Stimulated activated CD4-positive, alpha-beta T cell treated with anti-CD3 and anti-CD28 coated beads, Interleukin-1b, Interleukin-23, amount 100 ng/mL, for 1 hour (primary cell): ENCODE measurements at places on chromosomes 5 and 9.
A peak's percentile ranks its signal among the peaks of the same experiment; 100 is the strongest.

DNA sequence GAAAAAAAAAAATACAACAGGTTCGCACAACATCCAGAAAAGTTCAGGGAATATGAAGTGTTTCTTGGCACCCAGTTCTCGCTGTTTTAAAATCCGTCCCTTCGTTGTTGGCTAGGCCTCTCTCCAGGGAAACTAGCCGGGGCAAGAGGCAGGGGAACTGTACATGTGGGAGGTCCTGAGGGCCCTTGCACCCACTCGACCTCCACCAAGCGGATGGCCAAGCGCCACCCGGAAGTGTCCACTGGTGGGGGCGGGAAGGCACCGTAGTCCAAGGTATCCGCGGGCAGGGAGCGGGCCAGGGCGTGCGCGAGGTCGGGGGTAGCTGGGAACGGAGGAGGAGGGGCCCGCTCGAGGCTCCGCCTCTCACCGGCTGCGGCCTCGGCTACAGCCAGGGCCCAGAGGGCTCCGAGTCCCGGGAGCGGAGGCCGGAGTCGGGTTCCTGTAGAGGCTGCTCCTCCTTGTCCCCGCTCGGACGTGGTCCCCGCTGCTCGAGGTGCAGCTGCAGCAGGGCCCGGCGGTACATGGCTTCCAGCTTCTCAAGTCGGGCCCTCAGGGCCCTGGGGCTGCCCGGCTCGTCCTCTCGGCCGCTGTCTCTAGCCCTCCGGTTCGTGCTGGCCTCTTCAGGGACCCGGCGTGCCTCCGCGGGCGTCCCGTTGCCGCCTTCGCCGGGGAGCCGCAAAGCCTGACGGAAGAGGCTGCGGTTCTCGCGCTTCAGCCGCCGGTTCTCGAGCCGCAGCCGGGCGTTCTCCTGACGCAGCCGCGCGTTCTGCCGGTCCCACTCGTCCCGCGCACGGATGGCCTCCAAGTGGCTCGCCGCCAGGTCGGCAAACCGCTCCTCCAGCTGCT lies 720 bp downstream of the TUSC1 start:
- DNase-seq: no peak

DNA sequence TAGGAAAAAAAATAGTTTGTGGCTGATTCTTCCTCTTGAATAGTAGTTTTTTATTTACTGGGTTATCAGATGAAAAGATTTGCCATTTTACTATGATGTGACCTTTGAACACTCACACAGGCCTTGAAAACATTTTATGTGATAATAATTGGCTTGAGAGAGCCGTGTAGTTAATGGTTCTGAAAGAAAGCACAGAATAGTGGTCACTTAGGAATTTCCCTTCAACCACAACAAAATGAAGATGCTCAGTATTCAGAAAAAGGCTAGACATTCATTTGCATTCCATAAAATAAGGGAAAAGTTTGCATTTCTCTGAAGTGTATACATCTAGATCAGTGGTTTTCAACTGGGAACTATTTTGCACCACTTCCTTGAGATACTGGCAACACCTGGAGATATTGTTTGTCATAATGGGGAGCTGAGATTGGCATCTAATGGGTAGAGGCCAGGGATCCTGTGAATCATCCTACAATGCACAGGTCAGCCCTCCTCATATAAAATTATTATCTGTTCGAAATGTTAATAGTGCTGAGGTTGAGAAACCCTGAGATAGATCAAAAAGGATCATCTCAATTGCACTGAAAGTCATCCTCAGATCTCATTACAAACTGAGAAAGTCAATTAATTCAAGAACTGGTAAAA lies 446.4 kb upstream of the CCNG1 start:
- no peak for DNase-seq

GRCh38 chr9:134811079-134811672 lies 69.4 kb upstream of the FCN2 start:
- no peak for DNase-seq

DNA sequence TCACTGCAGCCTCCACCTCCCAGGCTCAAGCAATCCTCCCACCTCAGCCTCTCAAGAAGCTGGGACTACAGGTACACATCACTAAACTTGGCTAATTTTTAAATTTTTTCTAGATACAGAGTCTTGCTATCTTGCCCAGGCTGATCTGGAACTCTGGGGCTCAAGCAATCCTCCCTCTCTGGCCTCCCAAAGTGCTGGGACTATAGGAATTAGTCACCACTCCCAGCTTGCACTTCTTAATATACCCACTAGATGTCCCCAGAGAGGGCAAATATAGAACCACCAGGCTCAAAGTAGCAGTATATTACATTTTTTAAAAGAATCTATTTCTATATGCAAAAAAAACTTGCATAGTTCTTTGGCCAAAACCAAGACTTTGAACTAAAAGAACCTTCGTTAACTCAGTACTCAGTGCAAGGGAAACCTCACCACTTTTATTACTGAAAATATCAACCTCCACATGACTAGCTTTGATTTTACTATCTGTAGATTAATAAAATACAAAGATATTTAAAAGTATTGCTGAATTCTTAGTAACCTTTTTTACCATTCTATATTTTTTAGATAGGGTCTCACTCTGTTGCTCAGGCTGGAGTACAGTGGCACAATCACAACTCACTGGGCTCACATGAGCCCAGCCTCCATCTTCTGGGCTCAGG lies 25.8 kb upstream of the HSD17B3 start:
- DNase-seq: peak; percentile 2

- no peak for DNase-seq
These were observed 63.6 kb upstream of the SARDH start for GRCh38 chr9:133801739-133802138.

DNA sequence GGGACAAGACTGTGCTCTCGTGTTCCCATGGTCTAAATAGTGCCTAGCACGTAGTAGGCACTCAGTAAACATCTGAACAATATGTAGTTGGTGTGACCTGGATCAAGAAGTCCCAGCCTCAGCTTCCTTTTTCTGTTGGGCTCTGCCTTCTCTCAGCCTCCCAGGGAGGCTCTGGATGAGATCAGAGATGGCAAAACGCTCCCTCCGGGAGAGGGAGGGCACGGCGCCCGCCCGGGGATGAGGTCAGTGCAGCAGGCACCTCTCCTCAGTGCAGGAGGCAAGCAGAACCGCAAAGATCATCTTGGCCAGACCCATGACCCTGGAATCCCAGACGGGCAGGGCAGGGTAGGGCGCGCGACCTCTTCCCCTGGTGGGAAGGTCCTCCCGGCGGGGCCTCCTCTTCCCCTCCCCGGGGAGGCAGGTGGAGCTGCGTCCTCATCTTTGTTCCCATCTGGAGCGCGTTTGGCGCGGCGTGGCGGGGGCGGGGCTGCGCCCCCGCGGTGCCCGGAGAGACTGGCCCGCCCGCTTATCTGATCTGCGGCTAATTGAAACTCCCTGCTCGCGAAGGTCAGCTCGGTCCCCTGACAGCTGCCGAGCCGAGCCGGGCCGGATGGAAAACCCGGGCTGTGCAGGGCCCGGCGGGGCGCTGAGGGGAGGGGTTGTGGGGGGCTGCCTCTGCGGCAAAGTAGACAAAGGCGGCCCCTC lies 60.9 kb downstream of the CXXC5 start:
- DNase-seq: no peak

DNA sequence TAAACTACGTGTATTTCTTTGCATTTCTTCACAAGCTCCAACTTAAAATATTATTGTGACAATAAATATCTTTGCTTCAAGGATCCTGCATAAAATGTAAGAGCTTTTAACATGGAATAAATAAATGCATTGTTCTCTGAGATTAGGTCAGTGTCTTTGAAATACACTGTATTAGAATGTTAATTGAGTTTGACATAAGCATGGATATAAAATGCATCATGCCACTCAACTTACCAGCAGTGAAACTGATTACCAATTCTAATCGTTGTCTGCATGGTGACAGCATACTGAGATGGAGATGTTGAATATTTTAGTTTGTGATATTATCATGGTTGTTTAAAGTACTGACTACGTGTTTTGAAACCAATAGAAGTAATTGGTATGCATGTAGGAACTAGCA lies 555.3 kb upstream of the ZNF608 start:
- DNase-seq: no peak

GRCh38 chr9:26061948-26062575 lies 383.8 kb upstream of the TUSC1 start:
- no peak for DNase-seq

DNA sequence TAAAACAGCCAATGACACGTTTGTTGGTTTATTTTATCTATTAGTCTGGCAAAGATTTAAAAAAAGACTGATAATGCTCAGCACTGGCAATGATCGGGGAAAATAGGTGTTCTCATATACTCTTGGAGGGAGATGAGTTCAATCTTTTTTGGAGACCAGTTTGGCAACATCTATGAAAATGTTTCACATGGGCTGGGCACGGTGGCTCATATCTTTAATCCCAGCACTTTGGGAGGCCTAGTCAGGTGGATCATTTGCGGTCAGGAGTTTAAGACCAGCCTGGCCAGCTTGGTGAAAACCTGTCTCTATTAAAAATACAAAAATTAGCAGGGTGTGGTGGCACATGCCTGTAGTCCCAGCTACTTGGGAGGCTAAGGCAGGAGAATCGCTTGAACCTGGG lies 6.8 kb upstream of the ANKRD31 start:
- DNase-seq: no peak

DNA sequence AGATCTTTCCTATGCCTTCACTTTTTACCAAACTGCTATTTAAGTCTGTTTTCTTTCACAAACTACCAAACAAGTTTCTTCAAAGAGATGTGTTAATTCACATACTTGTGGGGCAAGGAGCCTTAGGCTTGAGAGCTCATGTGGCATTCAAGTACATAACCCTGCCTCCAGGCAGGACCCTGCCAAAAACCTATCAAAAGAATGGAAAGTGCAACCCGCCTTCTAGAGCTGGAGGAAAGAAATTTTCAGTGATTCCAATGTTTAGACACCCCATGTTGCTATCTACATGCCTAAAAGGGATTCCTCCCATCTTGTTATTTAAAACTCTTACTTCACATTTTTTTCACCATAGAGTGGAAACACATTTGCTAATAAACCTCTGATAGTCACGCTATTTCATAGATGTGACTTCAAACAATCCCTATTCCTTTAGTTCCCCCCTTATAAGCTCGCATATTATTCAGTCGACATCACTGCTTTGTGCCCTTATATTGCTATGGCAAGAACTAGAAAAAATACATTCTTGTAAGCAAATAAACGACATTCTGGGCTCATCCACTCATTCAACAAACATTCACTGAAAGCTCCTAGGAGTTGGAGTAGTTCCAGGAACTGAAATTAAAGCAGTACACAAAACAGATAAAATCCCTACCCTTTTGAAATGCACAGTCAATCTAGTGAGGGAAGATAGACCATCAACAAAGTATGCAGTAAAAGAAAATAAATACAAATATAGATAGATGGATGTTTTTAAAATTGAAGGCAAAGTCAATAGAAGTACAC lies 518.1 kb downstream of the ELAVL2 start:
- no peak for DNase-seq

DNA sequence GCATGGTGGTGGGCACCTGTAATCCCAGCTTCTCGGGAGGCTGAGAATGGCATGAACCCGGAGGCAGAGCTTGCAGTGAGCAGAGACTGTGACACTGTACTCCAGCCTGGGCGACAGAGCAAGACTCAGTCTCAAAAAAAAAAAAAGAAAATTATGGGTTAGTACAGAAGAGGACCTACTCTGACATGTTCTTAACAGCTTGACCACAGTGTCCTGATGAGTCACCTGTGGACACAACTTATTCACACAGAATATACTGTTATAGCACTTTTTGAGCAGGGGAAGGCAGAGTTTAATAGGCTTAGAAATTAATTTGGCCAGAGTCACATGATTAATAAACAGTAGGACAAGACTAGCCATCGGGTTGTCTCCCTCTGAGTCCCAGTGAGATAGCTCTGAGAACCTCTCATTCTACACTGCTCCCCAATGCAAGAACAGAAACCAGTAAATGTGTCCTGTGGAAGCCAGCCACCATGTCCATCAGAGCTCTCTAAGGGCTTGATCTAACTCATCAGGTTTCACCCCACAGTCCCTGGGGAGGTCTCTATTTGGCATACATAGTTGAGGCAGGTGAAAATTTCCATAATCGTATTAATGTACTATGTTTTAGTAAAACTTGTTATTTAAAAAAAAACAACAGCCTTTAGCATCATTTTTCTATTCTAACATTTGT lies 1077.9 kb upstream of the C9orf72 start:
- DNase-seq: no peak

DNA sequence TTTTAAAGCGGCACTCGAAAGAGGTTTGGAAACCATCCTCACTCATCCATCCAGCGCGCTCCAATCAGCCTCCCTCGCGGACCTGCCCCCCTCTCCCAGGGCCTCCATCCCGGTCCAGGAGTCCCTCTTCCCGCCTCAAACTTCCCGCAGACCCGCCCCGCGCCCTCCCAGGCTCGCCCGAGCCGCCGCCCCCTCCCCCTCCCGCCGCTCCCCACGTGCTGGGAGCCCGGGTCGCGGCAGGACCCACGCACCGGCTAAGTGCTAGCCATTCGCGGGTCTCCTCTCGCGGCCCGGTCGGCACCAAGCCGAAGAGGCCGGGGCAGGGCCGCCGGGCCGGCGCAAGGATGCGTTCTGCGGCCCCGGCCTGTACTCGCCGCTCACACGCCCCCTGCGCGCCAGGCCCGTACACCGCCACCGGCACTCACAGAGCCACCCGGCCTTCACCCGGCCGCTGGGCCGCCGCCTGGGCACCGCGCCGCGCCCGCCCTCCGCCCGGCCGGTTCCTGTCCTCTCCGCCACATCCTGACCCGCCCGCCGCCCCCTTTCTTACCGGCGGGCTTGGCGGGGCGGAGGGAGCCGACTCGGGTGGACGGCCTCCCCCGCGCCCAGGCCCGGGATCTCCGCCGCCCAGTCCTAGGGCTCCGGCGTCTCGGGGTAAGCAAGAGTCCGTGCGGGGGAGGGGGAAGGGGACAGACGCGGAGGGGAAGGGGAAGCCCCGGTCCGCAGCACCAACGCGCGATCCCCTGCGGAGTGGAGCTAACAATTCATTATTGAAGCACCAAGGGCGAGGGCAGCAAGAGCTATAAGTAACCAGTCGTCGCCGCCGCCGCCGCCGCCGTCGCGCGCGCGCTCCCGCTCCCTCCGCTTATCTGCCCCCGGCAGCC lies 576 bp downstream of the CHD1 start:
- no peak for DNase-seq
